ENCODE measurements at places on chromosomes 3 and 15. TPM values are rescaled to one million over a fixed set of nuclear protein-coding genes. Genes with fewer than 3 reads are reported as not detected.

Gene DIS3L
- 15.9 TPM for total RNA-seq

DNA sequence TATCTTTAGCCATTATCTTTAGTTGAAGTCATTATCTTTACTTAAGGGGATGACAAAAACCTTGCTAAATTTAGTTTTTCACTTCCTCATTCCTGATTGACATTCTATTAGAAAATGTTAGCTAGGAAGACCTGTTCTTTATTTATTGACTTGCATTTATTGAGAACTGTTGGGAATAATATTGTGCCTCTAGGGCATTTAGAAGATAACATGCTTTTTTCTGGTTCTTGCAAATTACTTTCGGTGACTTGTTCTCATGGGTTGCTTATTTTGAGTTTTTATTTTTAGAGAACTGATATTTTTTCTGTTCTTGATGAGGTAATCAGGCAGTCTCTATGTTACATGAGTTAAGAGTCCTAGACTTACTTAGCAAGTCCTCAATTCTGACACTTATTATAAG lies 48.3 kb upstream of the CTDSPL start:
- no peak for DNase-seq

Gene CHRD
- not detected for total RNA-seq

GRCh38 chr15:46266661-46267060 lies 631.8 kb downstream of the SQOR start:
- no peak for DNase-seq

DNA sequence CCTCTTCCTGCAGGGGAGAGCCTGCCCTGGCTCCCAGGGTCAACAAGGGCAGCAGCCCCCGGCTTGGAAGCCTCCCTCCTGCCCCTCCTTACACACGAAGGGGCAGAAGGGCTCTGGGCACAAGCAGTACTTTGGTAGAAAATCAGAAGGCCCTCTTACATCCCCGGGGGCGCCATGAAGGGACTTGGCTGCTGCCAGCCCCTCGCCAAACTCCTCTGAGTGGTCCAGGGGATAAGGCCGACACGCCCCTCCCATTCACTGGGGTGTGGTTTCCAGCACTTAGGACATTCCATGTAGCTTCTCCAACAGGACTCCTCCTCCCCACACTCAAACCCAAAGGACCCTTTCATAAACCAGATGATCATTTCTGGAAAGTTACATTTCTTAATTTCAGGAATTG lies 1.2 kb upstream of the ST8SIA2 start:
- DNase-seq = no peak

All from epithelial cell of proximal tubule (primary cell).